ENCODE measurements at places on chromosomes 7 and 10. TPM values are rescaled to one million over a fixed set of nuclear protein-coding genes. Genes with fewer than 3 reads are reported as not detected.

Gene AGR2
- total RNA-seq: not detected

Gene UNCX
- not detected for total RNA-seq

Gene DENND2A
- 29.4 TPM for total RNA-seq

Gene HYAL4
- not detected for total RNA-seq

Gene FRG2B
- not detected for total RNA-seq

Gene TECTB
- total RNA-seq: not detected

Gene PDGFA
- 24.4 TPM for total RNA-seq

Gene NEURL1
- total RNA-seq: 44.4 TPM

Gene TBX20
- not detected for total RNA-seq

Gene SPDYE2B
- not detected for total RNA-seq

Gene CHN2
- total RNA-seq: 126 TPM

Gene NIPSNAP2
- 57.0 TPM for total RNA-seq

Gene TMEM236
- total RNA-seq: not detected

Gene BLNK
- 1.3 TPM for total RNA-seq

Gene TEX47
- not detected for total RNA-seq

Gene EIF4H
- 147 TPM for total RNA-seq

Gene COBL
- 8.1 TPM for total RNA-seq

Gene COL1A2
- total RNA-seq: 37.6 TPM

Gene ZCCHC24
- 5.9 TPM for total RNA-seq

Gene PLPP4
- 22.5 TPM for total RNA-seq

Gene NKX1-2
- total RNA-seq: not detected

Gene MYOF
- 2.5 TPM for total RNA-seq

Gene SYT15B
- total RNA-seq: under 0.01 TPM

Gene IFIT1B
- total RNA-seq: not detected

Gene STEAP1B
- total RNA-seq: 1.9 TPM

Gene PPP1R17
- total RNA-seq: 5.0 TPM

Gene CAMK1D
- 34.4 TPM for total RNA-seq

Gene LBX1
- not detected for total RNA-seq

Gene RARRES2
- total RNA-seq: 5.0 TPM

Gene MET
- 6.9 TPM for total RNA-seq

Gene SPDYE9
- not detected for total RNA-seq

Gene EMX2
- 3.1 TPM for total RNA-seq

Gene ACHE
- total RNA-seq: 13.1 TPM

Gene GIMAP1
- 0.63 TPM for total RNA-seq

Gene CTBP2
- total RNA-seq: 79.8 TPM

Gene OTUD1
- total RNA-seq: 13.8 TPM

Gene LIPJ
- total RNA-seq: 3.8 TPM

Gene FOXI2
- not detected for total RNA-seq

Gene ASB15
- total RNA-seq: not detected

Gene CNPY1
- total RNA-seq: not detected

Gene CPED1
- total RNA-seq: 1.3 TPM

Gene FEZF1
- not detected for total RNA-seq

Gene ATG9B
- total RNA-seq: 2.8 TPM

Gene CFAP69
- 9.1 TPM for total RNA-seq

Gene MEOX2
- total RNA-seq: not detected

All from parietal lobe (tissue), 2 donors.